ENCODE measurements at places on chromosomes 11 and 22. TPM values are rescaled to one million over a fixed set of nuclear protein-coding genes. Genes with fewer than 3 reads are reported as not detected.

The C22orf42 gene
- total RNA-seq = not detected

The OMP gene
- total RNA-seq = not detected

The ZP1 gene
- not detected for total RNA-seq

The SLC22A12 gene
- not detected for total RNA-seq

The OR5A1 gene
- total RNA-seq = under 0.01 TPM

The SCGB1A1 gene
- not detected for total RNA-seq

The CTSC gene
- total RNA-seq = 78.7 TPM

The SOX6 gene
- total RNA-seq = 0.09 TPM

The ANKK1 gene
- total RNA-seq = not detected

The SYT9 gene
- 0.51 TPM for total RNA-seq

The RAB3IL1 gene
- 9.9 TPM for total RNA-seq

The XKR3 gene
- total RNA-seq = not detected

The SLC5A4 gene
- 2.7 TPM for total RNA-seq

Data from dermis blood vessel endothelial cell (primary cell).